ENCODE measurements at places on chromosomes 4 and X. TPM values are rescaled to one million over a fixed set of nuclear protein-coding genes. Genes with fewer than 3 reads are reported as not detected.
A peak's percentile ranks its signal among the peaks of the same experiment; 100 is the strongest.

The USP17L24 gene
- not detected for polyA plus RNA-seq

GRCh38 chrX:13647709-13648212 lies 5.2 kb upstream of the TCEANC start:
- DNase-seq: peak; percentile 77

DNA sequence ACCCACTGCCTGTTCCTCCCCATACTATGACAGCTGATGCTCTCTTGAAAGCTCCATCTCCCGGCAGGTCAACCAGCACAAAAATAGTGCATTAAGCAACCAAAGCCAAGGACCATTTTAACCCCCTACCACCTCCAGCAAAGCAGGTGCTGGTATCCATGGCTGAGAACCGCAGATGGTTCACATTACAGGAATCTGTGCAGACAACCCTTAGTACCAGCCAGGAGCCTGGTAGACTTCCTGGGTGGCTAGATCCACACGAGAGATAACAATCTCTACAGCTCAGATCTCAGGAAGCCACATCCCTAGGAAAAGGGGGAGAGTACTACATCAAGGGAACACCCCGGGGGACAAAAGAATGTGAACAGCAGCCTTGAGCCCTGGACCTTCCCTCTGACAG lies 248.0 kb downstream of the FGF13 start:
- DNase-seq: no peak

GRCh38 chrX:134144231-134144630 lies 92.8 kb upstream of the CCDC160 start:
- peak; percentile 36 for DNase-seq

- peak; percentile 34 for DNase-seq
Observed at GRCh38 chr4:186557486-186557885, 2.1 kb upstream of the MTNR1A start.

DNA sequence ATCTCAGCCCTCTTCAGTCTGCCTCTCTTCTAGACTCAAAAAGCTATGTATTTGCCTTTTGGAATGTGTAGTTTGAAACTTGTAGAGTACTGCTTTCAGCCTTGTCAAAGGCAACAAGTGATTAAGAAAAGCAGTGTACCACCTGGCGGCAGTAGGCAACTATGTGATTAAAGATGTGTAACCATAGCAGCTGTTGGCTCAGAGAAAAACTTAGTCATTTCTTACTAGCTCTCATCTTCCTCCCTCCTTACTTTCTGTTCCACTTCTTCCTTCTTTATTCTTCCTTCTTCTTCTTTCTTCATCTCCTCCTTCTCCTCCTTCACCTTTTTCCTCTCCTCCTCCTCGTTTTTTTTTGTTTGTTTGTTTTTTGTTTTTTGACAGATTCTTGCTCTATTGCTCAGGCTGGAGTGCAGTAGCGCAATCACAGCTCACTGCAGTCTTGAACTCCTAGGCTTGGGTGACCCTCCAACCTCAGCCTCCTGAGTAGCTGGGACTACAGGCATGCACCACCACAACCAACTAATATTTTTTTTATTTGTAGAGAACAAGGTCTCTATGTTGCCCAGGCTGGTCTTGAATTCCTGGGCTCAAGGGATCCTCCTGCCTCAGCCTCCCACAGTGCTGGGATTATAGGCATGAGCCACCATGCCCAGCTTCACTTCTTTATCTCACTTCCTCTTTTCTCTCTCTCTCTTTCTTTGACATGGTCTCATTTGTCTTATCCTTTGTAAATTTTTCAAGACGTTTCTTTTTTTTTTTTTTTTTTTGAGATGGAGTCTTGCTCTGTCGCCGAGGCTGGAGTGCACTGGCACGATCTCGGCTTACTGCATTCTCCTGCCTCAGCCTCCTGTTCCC lies 32.6 kb downstream of the ABHD18 start:
- DNase-seq: no peak

DNA sequence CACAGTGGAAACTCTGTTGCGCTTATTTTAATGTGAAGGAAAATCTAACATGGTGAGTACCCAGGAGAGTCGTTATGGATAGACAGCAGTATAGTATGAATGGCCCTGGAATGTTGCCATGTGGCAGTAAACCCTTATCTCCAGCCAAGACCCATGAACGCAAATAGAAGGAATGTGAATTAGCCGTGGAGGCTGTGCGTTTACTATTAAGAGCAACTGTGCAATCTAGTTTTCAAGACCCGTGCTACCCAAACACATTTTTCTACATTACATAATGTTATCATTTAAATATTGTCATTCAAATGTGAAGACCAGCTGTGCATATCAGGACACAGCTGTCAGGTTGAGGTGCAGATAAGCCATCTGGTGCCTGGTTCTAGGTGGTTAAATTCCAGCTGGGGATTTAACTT lies 13.3 kb upstream of the AGA start:
- DNase-seq: peak; percentile 62

DNA sequence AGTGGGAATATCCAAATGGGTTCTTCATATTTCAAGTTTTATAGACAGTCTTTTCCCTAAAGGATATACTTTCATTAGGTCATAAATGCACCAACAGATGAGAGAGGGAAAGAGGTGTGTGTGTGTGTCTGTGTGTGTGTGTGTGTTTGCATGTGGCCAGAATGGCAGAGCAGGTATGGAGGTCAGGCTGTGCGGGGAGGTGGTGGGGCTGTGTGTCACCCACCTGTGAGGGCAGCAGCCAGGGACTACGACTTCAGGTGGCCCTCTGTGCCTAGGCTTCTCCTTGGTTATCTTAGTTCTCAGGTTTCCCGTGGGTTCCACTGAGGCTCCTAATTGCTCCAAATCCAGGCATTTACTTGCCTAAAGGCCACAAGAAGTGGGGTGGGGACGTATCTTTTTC lies 14.6 kb downstream of the HAND2 start:
- DNase-seq: no peak

DNA sequence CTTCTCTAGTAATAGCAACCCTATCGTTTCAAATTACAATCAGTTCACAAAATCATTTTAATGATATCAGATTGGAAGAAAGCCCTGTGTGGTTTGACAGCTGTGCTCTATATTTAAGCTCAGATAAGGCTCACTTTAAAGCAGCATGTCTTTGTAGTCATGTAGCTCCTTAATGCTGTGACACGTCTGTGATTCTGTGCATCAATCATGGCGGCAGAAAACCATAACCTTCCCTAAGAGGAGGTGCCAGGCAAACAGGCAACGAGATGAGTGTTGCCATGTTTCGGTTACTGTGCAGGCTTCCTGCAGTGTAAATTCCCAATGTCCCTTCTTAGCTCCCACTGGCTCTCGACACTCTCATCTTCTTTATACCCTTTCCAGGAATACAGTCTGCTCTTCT lies 212.7 kb downstream of the GRID2 start:
- no peak for DNase-seq

DNA sequence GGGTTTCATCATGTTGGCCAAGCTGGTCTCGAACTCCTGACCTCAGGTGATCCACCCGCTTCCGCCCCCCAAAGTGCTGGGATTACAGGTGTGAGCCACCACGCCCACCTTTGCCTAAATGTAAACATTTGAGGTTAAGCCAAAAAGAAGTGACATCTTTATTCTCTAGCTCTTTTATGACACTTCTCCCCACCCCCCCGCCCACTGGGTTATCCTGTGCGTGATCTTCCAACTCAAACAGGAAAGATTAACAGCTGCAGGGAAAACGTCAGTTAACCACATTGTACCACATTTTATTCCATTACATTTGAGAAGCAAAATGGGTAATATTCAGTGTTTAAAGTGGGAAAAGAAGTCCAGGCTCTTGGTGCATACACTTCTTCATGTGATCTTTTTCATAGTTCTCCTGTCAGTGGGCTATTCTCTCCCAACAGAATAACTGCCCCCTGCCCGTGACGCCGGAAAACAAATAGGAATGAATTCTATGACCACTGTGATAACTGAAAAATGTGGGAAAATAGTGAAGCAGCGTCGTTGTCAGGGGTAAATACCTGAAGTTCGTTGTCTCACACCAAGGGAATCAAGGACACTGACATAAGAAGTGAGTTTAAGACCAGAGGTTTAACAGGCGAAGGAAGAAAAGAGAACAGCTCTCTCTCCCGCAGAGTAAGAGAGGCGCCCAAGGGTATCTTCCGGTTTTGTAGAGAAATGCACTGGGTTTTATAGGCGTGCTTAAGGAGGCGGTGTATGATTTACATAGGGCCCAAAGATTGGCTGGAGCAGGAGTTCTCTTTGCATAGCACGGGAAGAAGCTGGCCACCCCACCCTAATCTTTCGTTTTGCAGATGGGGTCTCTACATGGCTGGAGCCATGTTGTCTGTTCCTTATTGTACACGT lies 9.7 kb upstream of the SRD5A3 start:
- DNase-seq: no peak

DNA sequence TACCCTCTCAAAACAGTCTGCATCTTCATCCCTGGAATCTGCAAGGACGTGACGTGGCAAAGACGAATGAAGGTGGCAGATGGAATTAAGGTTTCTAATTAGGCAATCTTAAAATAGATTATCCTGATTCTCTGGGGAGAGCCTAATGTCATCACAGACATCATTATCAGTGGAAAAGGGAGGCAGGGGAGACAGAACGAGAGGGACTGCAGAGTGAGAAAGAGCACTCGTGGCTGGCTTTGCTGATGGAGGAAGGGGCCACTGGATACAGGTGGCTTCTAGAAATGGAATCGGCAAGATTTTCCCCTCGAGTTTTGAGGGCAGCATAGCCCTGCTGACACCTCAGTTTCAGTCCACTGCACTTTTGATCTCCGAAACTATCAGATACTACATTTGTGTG lies 110.6 kb downstream of the ASMT start:
- DNase-seq: no peak

DNA sequence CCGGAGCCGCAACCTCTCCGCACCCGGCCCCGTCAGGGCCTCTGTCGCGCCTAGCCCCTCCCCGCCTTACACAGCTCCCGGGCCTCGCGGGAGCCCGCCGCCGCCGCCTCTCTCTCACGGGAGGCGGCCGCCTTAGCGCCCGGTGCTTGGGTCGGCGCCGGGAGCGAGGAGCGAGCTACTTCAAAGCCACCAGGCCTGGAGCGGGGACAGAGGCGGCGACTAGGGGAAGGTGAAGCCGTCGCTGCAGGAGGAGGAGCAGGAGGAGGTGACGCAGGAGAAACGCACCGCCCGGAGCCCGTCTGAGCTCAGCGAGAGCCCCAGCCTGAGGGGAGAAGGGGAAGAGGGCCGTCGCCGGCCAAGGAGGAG lies 250 bp downstream of the USP9X start:
- peak; percentile 32 for DNase-seq

DNA sequence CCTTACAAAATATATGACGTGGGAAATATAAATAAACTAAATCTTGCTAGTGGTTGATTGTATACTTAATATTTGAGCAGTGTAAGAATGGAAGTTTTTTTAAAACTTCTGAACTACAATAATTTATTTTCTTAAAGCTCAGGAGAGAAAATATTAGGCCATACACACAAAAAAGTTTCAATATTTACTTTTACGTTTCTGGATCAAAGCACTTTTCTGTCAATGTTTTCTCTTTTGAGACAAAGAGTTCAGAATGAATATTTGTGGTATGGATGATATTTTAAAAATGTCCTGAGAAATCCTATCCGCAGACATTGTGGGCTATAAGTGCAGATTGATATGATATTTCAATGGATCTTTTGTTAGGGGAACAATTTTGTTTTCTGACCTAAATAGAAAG lies 109.9 kb downstream of the TLL1 start:
- no peak for DNase-seq

DNA sequence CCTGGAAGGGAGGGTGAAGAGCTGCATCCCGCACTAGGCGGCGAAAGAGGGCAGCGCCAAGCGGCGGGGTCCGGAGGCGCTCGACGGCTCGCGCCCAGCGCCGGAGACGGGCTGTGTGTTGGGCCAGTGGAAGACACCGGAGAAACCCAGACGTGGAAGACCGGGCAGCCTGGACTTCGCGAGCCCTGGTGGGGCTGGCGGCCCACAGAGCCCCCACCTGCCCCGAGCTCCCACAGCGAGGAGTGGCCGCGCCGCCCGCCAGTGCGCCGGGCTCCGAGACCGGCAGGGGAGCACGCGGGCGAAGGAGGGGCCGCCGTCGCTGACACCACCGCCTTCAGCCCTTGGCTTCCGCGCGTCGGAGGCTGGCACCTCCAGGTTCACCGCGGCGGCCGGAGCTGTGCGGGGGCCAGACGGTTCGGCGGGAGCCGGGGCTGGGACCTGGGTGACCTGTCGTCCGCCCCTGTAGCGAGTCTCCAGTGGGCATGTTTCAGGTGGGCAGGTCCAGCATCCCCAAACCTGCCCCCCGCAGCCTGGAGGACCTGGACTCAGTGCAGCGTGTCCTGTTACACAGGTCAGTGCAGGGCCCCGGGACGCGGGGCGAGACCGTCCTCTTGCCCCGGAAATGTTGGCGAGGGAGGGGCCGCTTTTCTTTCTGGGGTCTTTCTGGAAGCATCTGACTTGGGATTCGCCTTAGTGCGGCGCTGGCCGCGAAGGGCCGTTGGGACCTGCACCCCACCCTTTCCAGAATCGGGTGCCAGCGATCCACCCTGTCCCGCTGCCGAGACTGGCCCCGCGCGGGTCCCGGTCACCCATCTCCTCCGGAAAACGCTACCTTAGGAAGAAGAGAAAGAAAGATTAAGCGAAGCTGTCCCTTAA lies 9.6 kb upstream of the INTU start:
- DNase-seq: peak; percentile 77

DNA sequence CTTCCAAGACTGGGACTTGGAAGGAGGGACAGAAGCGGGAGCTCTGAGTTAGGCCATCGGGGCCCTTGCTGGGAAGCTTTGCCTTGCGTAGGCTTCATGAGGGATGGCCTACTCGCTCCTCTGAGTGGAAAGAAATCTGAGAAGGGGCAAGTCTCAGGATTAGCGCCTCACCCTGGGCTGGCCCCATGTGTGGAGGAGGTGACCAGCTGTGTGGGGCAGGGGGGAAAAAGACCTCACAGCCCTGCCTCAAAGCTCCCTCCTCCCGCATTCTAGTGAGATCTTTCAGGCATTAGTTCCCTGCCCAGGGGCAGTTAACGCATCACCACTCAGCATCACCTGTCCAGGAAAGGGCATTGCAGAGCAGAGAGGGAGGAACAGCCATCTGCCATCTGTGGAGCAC lies 156.1 kb downstream of the ENPP6 start:
- no peak for DNase-seq

- no peak for DNase-seq
Observed at GRCh38 chr4:3469386-3470243, 6.5 kb downstream of the DOK7 start.

DNA sequence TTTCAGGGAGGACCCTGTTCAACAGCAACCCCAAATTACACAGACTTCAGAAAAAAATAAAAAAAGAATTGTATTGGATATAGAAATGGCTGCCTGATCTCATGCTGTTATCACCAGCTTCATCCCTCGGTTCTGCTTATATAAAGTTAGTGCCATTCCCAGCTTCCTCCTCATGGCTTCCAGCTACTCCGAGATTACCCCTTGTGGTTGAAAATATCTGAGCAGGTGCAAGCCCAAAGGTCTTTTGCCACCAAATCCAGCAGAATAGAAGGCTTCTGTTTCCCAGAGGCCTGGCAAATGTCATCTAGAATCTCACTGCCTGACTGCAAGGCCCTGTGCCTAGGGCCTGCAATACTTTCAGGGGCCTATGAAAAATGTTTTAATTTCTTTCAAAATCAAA lies 13.8 kb upstream of the HPGDS start:
- DNase-seq: no peak

GRCh38 chrX:11364835-11365234 lies 71.6 kb downstream of the AMELX start:
- DNase-seq: no peak

GRCh38 chr4:13665701-13666660 lies 38.5 kb upstream of the BOD1L1 start:
- DNase-seq: no peak

The FAM53A gene
- 0.92 TPM for polyA plus RNA-seq
